ENCODE measurements at places on chromosomes 11 and 22.

GRCh38 chr11:107157809-107158187, 139.5 kb upstream of the GUCY1A2 start:
- no peak for DNase-seq

DNA sequence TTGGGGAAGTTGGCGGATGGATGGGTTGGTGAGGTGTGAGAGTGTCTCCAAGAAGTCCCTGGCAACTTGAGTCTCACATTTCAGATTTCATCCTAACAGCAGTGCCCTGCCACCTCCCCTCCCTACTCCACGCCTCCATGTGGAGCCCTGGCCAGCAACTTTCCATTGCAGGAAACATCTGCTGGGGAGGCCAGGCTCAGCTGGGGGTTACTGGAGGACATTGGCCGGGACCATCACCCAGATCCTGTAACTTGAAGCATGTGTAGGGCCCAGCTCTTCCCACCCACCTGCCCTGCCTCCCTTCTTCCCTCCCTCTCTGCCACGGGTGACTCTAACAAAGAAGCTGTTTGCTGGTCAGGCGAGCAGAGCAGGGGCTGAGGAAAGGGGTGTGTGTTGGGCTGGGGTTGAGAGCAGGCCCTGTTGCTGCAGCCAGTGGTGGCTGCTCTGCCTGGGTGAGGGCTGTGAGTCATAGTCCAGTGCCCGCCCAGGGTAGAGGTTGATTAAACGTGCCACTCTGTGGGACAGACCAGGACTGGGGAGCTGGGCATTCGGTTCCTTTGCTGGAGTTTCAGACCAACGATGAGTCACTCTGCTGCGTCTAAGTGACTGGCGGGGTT, 64.0 kb downstream of the SCN3B start:
- DNase-seq: no peak

GRCh38 chr11:35632301-35632700, 14.0 kb downstream of the FJX1 start:
- peak; percentile 43 for DNase-seq

DNA sequence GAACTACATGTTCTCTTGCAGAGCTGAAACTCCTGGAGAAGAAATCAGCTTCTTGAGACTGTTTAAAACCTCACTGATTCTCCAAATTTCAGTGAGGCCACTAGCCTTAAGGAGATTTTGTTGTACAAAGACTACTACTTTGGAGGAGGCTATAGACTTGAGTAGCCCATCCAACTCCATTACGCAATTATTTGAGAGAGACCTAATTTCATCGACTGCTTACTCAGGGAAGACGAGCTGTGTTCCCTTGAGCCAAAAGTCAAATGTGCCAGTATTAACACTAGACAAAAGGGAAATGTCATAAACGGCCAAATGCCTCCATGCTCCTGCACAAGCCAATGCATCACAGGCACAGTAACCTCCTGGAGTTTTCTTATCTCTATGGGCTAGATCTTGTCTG, 182.8 kb upstream of the SESN3 start:
- no peak for DNase-seq

- DNase-seq: no peak
Observed at GRCh38 chr11:26851291-26851690, 129.4 kb upstream of the SLC5A12 start.

Measured in NCI-H2171 (cell line).